ENCODE measurements at places on chromosomes 6 and 20.

GRCh38 chr6:113824411-113824810 is 32.7 kb upstream of the MARCKS start:
- no peak for DNase-seq

DNA sequence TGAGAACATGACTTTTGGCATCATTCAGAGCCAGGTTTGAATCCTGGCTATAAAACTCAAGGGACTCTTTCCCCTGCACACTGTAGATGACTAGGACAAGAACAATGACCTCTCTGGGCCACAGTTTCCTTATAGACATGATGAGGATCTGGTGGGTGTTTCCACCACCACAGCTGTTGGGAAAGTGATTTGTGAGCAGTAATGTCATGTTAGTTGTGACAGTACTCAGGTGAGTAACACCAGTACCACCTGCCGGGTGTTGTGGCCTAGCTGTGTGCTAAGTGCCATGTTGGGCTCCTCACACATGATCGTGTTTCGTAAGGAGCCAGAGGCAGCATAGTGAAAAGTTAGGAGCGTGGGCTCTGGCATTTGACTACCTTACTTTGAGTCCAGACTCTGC is 24.1 kb downstream of the HM13 start:
- DNase-seq = no peak

DNA sequence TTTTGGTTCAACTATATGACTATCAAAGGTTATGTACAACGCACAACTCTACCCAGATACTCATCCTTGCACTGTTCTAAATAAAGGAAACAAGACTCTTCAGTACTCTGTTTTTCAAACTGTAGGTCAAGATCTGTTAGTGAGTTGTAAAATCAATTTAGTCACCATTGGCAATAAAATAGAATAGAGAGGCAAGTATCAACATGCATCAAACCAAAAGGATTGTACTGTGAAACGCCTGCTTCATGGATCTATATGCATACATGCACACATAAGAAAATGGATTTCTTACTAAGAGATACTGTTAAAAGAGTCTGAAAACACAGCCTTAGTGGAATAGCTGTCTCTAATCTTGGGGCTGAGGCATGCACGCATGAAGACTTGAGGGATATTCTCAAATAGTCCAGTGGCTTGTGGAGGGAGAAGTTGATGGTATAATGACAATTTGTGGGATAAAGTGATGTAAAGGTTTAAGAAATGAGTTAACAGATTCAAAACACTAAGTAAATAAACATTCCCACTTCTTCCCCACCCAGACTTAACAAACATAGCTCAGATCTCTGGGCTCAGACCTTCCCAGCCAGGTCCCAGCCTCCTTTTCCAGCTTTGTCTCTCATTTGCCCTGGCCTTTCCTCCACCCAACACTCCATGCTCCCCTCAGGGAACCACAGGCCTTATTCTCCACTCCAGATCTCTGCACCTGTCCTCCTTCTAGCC is 10.7 kb upstream of the LZTS3 start:
- DNase-seq = no peak

DNA sequence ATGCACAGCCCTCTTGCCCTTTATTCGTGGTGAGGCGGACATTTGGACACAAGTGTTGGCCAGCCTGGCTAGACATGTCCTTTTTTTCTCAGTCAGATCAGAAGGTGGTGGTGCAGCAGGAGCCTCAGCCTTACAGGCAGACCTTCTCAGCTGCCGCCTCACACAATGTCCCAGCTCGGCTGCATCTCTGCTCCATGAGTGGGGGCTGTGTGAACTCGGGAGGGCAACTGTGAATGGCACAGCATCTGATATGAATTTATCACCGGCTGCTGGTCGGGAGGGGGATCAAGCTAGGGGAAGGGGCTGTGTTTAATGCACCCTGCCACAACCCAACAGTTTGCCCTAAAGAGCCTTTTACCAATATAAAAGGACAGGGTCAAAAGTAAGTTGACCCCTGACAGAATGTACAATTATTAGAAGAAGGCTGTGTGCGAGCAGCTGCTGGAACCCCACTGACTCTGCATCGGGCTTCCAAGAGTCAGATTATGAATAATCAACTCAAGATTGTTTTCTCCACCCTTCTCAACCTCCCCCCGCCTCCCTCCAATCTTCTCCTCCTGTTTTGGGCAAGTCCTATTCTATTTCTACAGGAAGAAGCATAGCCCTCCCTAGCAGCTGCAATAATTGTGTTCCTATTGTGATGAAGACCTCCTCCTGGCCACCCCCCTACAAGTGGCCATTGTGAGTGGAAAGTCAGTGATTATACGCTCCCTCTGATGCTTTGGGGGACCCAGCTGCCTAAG is 245.2 kb downstream of the PKHD1 start:
- no peak for DNase-seq

DNA sequence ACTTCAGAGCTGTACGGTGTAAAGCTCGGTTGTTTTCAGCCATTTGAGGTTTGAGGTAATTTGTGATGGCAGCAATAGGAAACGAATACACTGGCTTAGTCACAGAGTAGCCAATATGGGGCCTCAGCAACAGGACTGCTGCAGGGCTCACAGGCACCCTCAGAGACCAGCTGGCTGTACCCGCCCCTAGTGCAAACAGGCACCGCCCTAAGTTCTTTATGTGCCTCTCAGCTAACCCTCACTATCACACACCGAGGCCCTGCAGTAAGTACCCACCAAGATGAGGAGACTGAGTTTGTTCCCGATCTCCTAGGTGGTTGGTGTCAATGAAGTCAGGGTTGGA is 11.2 kb upstream of the SERPINB9 start:
- no peak for DNase-seq

- DNase-seq = no peak
Observed at GRCh38 chr6:44002067-44002592, 125.1 kb downstream of the MRPL14 start.

DNA sequence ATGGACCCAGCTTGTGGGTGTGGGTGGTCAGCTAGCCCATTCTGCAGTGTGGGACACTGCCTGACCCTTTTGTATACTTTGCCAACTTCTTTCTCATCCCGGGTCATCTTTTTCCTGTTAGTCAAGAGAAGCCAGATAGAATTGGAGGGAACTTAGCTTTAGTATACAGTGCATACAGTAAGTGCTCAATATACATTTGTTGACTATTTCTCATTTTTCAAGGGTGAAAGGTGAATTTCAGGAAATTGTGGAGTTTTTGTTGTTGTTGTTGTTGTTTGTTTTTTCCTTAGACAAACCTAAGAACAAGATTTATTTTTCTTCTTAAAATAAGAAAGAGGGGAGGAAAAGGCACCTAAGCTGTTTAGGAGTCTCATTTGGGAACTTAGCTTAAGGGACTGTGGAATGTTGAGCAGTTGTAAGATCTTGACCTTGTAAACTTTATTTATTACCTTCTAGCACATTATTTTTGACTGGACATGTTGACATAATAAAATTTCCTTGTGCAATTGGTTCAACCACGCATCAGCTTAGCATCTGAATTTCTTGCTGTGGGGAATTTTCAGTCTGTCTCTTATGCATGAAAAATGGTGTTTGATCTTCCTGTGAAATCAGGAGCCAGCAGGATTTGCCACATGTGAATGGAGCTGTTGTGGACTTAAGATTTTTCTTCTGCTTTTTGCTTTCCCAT is 113.6 kb downstream of the ARID1B start:
- no peak for DNase-seq

GRCh38 chr6:119128252-119128912 is 49.9 kb upstream of the FAM184A start:
- DNase-seq = no peak

- no peak for DNase-seq
Observed at GRCh38 chr20:11451793-11452291, 465.9 kb upstream of the BTBD3 start.

DNA sequence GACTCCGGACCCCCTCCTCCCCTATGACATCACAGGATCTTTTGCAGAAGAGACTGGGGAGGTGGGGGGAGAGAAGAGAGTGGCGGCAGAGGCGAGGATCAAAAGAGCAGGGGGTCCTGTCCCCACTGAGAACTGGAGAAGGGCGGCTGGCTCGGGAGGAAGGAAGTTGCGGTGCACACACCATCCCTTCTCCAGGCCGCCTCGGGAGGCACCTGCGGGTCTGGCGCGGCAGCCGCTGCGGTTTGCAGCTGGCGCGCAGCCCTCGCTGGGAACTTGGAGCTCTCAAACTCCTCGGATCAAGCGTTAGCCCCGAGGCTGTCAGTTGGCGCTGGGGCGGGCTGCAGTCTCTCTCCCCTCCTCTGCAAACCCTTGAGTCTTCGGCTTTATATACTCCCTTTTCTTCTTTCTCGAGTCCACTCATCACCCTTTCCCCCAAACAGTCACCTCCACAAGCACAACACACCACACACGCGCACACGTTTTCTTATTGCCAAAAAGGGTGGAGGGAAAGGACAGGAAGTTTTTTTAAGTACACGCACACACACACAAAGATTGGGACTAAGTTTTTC is 180.7 kb downstream of the TBXT start:
- no peak for DNase-seq

DNA sequence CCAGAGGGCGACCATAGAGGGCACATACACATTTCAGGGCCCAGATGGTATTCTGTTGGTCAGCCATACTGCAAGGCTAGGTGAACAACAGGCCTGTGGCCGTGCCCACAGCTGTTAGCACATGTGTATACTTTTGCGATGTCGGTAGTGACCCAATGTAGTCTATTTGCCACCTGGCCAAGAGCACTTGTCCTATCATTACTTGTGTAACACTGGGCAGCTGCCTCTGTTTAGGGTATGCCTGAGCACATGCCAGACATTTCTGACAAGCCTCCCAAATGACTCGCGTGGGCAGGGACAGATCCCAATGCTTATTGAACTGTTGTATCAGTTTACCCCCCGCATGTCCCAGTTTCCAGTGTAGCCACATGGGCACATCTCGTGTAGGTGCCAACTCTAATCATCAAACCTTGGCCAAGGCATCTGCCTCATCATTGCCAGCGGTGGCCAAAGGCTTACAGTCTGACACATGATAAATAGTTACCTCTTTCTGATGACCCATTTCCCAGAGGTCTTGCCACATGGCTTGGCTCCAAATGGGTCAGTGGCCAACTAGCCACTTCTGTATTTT is 74.4 kb upstream of the FBXL4 start:
- no peak for DNase-seq

DNA sequence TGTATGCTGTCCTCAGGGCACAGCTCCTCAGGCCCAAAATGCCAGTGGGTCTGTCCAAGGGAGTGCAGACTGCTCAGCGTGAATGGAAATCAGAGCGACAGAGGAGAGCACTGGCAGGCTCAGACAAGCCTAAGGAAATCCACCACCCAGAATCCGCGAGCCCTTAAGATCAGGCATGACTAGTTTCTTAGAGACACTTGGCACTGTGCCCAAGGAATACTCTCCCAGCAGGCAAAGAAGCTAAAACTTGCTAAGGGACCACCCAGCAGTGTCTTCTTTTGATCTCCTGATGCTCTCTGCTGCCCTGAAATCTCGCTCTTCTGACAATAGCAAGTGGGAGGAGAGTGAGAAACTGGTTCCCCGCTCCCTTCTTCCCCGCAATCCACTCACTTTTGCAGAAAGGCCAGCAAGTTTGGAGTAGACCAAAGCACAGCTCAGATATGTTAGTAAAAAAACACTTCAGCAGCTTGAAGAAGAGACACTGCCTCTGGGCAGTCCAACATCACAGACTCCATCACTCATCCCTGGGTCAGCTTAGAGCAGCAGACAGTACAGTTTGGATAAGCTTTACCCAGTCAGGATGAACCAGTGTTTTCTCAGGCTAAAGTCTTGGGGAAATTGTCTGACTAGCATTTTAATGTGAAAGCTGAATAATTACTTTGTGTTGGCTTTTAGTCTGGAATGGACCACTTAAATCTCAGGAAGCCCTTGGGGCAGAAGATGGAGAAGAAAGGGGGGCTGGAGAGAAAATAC is 32.4 kb downstream of the TRAF3IP2 start:
- DNase-seq = no peak

GRCh38 chr20:401682-402495 is 6.2 kb upstream of the RBCK1 start:
- DNase-seq = no peak

DNA sequence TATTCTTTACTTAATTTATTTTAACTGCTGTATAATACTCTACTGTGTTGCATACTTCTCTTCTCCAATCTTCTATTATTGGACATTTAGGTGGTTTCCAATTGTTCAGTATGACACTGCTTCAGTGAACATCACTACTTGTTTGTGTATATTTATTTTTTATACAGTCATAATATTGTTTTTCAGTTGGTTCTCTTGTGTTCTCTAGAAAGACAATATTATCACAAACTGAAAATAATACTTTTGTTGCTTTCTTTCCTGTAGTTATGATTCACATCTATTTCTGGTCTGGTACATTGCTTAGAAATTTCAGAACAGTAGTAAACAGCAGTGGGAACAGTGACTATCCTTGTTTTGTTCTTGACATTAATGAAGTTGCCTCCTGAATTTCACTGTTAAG is 62.8 kb upstream of the GTSF1L start:
- DNase-seq = no peak

- DNase-seq = peak; percentile 32
Observed at GRCh38 chr6:158285656-158286021, 26.6 kb upstream of the TULP4 start.

- no peak for DNase-seq
Observed at GRCh38 chr20:19868441-19868840, 110.4 kb downstream of the RIN2 start.

Data from dorsolateral prefrontal cortex (tissue), 122 donors.